ENCODE measurements at places on chromosomes 6 and 20.
A peak's percentile ranks its signal among the peaks of the same experiment; 100 is the strongest.

- DNase-seq: no peak
Observed at GRCh38 chr6:73262671-73263569, at the start of gene KHDC1. TSS of gene KHDC1 (minus strand) at chr6:73263196. CDS start at chr6:73242517, 20,679 bp downstream.

DNA sequence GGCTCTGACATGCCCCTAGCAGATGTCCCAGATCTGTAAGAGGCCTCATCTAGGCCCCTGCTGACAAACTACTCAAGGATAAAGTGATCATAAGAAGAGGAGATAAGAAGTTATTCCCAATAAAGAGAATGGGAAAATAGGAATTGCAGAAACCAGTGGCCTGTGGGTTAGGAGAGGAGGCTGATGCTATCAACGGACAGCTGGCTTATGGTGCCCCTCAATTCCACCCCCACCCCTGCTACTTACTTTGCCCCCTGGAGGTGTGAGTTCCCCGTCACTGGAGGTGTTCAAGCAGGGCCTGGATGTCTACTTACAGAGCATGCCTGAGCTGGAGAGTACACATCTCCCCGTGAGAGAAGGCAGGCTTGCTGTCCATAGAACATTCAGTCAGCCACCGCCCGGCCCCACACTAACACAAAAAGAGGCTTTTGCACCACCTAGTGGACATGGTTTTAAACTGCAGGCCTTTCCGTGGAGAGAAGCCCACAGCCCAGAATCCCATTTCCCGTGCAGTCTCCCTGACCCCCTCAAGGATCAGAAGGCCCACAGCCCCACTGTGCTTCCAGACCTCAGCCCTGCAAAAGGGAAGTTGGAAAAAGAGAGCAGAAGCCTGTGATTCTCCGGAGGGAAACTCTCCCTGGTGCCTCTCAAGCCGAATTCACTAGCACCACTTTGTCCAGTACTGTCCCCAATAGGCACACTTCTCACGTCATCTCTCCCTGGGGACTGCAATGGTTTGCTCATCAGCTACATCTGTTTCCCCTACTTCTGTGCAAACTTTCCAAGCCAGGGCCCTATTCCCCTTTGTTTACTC lies 23.8 kb upstream of the BNIP5 start:
- peak; percentile 51 for DNase-seq

GRCh38 chr6:162198076-162198475 lies 529.5 kb downstream of the PRKN start:
- DNase-seq: no peak

DNA sequence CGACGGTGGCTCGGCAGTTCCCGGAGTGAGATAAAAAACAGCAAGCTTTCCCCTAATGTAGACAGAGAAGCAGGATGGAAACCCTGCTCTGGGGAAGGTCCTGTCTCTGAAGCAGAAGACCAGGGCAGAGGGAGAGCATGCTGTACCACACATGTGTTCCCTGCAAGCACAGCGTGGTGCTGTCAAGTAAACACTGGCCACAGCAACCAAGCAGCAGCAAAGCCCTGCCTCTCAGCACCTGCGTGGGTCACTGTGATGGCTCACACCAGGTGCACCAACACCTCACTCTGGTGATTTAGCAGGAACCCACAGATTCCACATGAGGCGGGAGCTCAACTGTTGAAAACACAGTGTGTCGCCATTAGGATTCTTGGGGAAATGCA lies 65.2 kb upstream of the TXNDC5 start:
- DNase-seq: no peak

DNA sequence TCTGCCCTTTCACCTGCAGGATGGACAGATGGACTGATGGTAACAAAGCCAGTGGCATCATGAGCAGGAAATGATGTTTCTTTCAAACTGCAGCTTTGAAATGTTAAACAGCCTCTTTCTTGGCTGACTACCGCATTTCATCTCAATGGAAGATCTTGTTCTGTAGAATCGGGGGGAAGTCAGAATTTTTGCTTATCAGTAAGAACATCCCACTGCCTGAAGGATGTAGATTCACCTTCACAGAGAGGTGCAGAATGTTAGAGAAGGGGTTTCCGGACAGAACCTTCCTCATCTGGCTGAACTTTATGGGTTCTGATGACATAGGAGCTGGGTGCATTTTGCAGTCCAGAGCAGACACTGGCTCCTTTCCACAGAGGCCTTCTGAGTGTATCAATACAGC lies 32.7 kb downstream of the GGTLC1 start:
- no peak for DNase-seq

DNA sequence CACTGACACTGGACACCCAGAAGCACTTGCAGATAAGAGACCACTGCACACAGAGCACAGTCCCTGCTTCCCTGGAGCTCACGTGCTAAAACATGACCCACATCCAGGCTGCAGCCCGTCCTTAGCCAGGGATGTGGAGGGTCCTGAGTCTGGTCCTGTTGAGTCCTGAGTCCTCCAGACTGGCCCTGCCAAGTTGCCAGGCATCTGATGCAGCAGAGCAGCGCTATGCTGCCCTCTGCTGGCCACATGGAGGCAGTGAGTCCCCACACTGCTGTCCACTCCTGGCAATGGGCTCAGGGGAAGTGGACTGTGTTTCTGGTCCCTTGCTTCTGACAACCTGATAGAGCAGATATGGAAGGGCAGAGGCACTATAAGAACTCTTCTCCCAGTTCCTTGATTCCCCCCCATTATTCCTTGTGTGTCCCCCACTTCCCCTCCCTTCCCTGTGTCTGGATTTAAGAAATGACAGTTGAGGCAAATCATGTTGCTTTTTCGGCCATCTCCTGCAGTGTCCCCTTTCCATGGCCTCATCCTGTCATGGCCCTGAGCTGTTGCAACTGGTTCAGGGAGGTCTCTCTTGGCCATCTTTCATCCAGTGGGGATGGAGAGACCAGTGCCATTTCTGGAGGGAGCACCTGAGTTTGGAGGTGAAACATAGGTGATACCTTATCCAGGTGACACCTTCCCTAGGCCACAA lies 86.0 kb downstream of the DHX35 start:
- peak; percentile 18 for DNase-seq

DNA sequence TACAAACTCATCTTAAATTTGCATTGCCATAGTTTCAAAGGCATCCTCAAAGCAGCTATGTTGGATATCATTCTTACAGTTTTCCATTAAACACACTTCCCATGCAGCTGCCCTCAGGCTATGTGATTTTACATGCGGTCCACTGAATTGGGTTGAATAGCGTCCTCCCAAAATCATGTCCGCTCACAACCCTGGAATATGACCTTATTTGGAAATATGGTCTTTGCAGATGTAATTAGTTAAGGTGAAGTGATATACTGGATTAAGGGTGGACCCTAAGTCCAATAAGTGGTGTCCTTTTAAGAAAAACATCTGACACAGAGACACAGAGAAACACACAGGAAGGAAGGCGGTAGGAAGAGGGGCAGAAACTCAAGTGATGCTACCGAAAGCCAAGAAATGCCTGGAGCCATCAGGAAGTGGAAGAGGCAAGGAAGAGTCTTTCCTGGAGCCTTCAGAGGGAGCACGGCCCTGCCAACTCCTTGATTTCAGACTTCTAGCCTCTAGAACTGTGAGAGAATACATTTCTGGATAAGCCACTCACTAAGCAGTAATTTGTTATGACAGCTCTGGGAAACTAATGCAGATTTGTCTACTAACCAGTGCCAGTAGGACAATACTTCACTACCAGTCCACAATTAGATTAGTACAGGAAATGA lies 42.7 kb upstream of the NHSL1 start:
- DNase-seq: no peak

- DNase-seq: no peak
Observed at GRCh38 chr6:36973190-36973589, 12.8 kb downstream of the MTCH1 start.

DNA sequence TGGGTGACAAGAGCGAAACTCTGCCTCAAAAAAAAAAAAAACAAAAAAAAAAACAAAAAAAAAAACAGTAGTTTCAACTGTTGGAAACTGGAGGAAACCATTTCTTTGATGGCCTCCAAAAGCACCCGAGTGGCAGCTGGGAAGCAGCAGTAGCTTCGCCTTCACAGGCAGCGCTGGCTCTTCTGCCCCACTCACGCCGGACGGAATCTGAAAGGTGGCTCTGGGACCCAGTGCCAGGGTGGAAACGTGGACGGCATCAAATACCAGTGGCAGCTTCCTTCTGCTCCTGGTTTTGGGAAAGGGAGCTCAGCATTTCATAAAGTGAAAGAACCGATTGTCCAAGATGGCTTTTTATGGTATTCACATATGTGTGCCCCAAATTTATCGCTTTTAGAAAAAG lies 159.4 kb downstream of the SMOC2 start:
- no peak for DNase-seq

GRCh38 chr6:109455437-109456110 lies at the start of gene MICAL1:
TSS of gene MICAL1 (minus strand) at chr6:109455772. CDS start at chr6:109454196, 1,576 bp downstream.
- DNase-seq: peak; percentile 25

DNA sequence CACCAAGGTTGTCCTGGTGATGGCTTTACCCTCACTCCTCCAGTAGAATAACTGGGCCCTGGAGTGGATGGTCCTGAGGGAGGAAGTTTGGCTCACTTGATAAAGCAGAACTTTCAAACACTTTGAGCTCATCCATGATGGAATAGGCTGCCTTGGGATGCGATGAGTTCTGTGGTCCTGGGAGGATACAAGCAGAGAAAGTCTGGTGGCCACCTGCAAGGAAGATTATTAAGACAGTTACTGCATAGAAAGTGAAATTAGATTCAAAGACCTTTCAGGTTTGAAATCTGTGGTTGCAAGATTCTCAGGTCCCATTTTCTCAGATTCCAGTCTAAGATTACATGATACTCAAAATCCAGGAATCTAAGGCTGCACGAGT lies 19.9 kb upstream of the CCN5 start:
- no peak for DNase-seq

- no peak for DNase-seq
Observed at GRCh38 chr20:54173653-54174456, at the start of gene CYP24A1. TSS of gene CYP24A1 (minus strand) at chr20:54173986. CDS start at chr20:54173579, 407 bp downstream.

DNA sequence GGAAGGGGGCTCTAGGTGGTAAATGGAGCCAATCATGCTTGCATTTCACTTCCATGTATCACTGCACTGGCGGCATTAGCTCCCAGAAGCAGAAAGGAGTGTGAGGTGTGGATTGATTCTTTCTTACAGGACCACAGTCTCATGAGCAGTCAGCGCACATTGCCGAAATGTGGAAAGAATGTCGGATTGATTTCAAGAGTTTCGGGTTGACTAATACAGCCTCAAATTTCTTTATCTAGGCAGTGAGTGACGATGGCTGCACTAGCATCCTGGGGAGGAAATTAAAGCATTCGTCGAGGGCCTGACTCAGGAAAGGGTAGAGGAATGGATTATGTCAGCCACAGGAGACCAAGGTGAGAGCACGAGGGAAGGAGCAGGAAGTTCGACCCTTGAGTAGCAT lies 222.8 kb upstream of the CDYL start:
- no peak for DNase-seq

DNA sequence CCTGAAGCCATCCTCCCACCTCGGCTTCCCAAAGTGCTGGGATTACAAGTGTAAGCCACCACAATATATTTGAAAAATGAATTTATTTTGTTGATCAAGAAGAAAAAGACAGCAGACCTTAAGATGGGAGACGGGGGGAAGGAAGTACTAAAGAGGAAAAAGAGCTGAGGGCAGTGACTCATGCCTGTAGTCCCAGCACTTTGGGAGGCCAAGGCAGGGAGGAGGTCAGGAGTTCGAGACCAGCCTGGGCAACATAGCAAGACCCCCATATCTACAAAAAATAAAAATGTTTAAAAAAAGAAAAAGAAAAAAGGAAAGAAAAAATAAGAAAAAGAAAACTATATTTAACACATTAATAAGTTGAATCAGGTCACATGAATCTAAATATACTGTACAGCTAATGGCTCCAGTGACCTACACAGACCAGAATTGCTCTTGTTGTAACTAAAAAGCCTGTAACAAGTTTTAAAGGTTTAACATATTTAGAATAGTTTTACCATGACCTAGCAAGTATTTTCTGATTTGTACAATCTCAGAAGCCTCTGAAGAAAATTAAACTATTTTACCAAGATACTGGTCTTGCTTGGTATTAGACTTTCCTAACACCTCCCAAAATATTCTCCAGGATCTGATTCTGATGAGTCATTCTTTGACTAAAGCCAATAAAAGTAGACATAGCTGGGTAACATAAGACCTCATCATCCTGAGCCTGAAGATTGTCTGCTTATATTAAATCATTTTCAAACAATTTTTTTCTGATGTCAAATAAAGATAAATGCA lies 4.3 kb upstream of the AKIRIN2 start:
- no peak for DNase-seq

- DNase-seq: no peak
Observed at GRCh38 chr20:32019563-32020463, 9.6 kb downstream of the CCM2L start.

DNA sequence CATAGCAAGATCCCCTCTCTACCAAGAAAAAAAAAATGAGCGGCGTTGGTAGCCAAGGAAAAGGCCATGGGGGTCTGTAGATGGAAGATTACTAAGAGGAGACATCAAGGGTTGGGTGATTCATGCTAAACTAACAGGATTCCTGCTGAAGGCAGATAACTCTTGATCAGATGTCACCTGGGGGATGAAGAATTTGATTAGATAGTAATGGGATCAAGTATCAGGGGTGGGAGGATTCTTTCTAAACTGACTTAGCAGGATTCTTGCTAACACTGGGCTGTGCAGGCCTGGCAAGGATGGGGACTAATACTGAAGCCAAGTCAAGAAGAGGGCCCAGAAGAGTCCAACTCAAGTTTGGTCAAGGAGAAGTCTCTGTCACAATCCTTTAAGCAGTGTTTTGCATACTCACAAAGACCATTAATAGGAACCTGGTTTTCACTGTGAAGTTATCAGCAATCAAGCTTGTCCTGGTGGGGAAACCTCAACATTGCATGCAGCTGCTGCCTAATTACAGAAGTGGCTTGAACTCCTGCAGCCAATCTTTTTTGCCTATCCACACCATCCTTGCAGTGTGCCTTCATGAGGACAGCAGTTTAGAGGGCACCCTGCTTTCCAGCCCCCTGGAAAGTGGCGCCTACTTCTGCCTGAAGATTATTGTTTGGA lies 61.3 kb downstream of the ANKRD6 start:
- DNase-seq: no peak

- no peak for DNase-seq
Observed at GRCh38 chr20:57457243-57458095, 66.3 kb downstream of the RBM38 start.

DNA sequence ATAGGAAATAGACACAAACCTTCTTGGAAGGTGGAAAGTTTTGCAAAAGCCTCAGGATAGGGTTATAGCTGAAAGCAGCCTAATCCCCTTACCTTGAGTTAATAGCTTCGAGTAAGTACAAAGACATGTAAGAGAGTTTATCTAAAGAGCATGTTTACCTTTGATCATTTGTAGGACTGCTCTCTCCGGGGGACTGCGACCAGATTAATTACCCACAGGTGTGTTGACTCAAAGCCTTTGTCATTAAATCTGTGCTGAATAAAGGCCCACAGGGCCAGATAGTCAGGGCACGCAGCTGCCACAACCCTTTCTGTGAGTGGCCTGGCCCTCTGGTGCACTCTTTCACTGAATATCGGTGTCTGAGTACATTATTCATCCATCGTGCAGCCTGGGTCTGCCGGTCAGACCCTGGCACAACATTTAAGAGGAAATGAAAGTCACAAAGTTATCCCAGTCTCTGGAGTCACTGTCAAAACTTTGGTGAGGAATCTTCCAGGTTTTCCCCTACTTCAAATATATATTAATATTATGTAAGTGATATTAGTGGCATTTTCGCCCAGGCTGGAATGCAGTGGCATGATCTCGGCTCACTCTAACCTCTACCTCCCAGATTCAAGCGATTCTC lies 5.4 kb upstream of the MICA start:
- no peak for DNase-seq
